ENCODE measurements at places on chromosomes 2 and 18. TPM values are rescaled to one million over a fixed set of nuclear protein-coding genes. Genes with fewer than 3 reads are reported as not detected.

Gene EVX2
- total RNA-seq: not detected

Gene TRPM8
- not detected for total RNA-seq

Gene LRPPRC
- total RNA-seq: 64.1 TPM

Gene PMAIP1
- 18.2 TPM for total RNA-seq

Gene DYSF
- 1.2 TPM for total RNA-seq

Gene KCNE4
- 22.2 TPM for total RNA-seq

Gene PLCL1
- total RNA-seq: 12.4 TPM

Gene RAB6C
- total RNA-seq: not detected

Gene SERPINB12
- not detected for total RNA-seq

Gene EN1
- total RNA-seq: 0.63 TPM

Gene AQP12B
- total RNA-seq: not detected

Gene PRKAG3
- total RNA-seq: 0.41 TPM

Gene CNDP1
- not detected for total RNA-seq

Gene TACR1
- total RNA-seq: 0.09 TPM

Gene COLEC12
- 109 TPM for total RNA-seq

Gene CERS6
- total RNA-seq: 13.2 TPM

Gene STK16
- total RNA-seq: 16.7 TPM

Gene SOX11
- total RNA-seq: not detected

Gene GCG
- total RNA-seq: not detected

Gene SLC39A6
- total RNA-seq: 88.6 TPM

Gene RAD51AP2
- total RNA-seq: not detected

Gene INO80D
- total RNA-seq: 12.0 TPM

Gene SPDYA
- total RNA-seq: 6.5 TPM

Data from fibroblast of the aortic adventitia (primary cell).